ENCODE measurements at places on chromosomes 13 and 19.

- no peak for DNase-seq
Measured at GRCh38 chr19:32232449-32232848, 113.0 kb upstream of the ZNF507 start.

- DNase-seq = no peak
Measured at GRCh38 chr13:51000571-51001260, 91.1 kb downstream of the RNASEH2B start.

DNA sequence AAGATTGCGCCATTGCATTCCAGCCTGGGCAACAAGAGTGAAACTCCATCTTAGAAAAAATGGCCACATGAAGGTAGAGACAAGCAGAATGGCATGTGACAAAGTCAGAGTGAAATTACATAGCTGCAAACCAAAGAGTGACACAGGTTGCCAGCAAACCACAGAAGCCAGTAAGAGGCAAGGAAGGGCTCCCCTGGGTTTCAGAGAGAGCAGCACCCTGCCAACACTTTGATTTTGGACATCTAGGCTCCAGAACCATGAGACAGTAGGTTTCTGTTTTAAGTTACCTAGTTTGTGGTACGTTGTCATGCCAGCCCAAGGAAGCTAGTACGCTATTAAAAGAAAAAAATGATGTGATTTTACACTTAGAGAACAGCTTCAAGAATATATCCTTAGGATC lies 1.9 kb downstream of the NLRP4 start:
- DNase-seq = no peak

GRCh38 chr13:27004866-27005265 lies 166.7 kb downstream of the USP12 start:
- DNase-seq = no peak

GRCh38 chr19:6735181-6735911 lies 2.0 kb downstream of the GPR108 start:
- no peak for DNase-seq

GRCh38 chr13:29597246-29597645 lies 1.8 kb upstream of the SLC7A1 start:
- DNase-seq = no peak

GRCh38 chr13:97653443-97654140 lies 219.6 kb downstream of the RAP2A start:
- no peak for DNase-seq

- DNase-seq = peak; percentile 48
Measured at GRCh38 chr13:33610438-33611120, 207.4 kb upstream of the RFC3 start.

DNA sequence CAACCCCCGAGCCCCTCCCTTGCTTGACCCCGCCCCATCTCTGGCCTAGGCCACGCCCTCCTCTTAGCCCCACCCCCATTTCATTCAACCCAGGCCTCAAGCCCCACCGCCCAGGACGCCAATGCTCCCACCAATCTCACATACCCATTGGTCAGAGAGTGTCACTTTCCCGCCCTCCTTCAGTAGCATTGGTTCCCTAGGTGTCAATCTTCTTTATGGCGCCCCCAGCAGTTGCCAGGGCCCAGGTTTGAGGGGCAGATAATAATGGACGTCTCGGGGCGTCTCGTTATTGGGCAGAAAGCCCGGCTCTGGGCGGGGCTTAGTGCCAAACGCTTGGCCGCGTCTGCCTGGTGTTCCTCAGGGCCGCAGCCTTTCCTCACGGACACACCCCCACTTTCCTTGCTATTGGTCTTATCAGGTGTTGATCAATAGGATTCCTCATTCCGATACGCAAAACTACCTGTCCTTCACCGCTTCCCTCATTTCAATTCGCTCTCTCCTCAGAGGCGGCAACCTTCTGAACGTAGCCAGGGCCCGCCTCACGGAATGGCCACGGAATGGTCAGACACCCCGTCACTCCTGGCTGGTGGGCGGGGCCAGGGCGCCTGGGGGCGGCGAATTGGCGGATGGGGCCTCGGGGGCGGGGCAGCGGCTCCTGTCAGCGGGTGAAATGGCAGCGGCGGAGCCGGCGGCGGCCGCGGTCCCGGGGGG lies at the start of gene EVI5L:
Gene EVI5L, plus strand, starts transcription at position 658 of the 711 bp plus-strand sequence. CDS start 16,325 bp downstream, outside the sequence.
- peak; percentile 100 for DNase-seq

DNA sequence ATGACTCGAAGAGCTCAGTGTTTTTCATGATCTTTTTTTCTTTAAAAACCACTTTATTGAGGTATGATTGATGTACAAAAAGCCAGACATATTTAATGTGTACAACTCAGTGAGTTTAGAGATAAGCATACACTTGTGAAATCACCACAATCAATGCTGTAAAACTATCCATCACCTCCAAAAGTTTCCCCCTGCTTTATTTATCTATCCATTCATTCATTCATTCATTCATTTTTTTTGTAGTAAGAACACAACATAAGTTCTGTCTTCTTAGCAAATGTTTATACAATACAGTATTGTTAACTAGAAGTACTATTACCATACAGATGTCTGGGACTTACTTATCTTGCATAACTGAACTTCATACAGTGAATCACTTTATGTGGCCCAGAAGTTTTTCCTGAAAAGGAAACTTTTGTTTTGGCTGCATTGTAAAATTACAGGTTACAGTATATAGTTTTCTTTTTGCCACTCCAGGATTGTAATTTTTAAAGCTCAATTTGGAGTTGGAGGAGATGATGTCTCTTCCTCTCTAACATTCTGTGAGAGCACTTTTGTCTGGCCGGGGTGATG lies 6.7 kb downstream of the RAP2A start:
- DNase-seq = no peak

DNA sequence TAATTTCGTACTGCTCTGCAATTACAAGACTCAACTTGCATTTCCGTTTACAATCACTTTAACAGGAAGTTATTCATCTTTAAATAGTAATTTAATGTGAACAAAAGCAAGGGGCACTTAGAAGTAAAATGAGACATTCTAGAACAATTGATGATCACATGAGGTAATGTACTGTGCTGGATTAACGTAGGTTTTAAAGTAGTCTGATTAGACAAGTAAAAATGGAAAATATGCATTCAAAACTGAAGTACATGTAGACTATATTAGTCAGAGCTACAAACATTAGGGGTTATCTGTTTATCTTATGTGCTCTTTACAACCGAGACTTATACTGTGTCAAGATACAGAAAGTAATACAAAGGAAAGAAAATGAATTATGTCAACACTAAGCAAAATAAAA lies 1528.0 kb downstream of the SLITRK5 start:
- DNase-seq = no peak

GRCh38 chr13:58946274-58946673 lies 1217.5 kb downstream of the DIAPH3 start:
- DNase-seq = no peak

GRCh38 chr13:73060251-73061160 lies 1.7 kb downstream of the KLF5 start:
- DNase-seq = no peak

DNA sequence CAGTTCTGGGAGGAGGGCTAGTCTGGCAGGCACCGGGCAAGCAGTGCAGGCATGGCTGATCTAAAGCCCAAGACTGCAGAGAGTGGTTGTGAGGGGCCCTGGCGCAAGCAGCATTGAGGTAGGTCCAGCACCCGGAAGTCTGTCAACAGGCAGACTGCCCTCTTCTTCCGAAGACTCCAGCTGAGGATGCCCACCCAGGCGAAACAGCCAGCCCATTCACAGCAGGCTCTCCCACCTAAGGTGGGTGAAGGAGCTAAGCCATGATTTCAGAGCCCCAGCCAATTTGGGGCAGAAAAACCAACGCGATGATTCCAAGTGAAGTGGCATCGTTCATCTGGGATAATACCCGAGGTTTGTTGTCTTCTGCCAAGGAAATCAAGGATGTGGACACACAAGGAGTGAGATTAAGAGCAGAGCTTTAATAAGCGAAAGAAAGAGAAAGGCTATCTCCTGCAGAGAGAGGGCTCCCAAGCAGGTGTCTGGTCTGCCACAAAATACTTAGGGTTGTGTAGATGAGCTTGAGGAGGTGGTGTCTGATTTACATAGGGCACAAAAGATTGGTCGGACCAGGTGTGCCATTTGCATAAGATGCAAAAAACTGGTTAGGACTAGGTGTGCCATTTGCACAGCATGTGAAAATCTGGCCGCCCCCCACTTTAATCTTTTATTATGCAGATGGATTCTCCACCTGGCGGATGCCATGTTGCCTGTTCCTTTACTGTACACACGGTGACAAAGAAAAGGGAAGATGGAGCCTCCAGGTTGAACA lies 22.6 kb downstream of the FAM124A start:
- no peak for DNase-seq

DNA sequence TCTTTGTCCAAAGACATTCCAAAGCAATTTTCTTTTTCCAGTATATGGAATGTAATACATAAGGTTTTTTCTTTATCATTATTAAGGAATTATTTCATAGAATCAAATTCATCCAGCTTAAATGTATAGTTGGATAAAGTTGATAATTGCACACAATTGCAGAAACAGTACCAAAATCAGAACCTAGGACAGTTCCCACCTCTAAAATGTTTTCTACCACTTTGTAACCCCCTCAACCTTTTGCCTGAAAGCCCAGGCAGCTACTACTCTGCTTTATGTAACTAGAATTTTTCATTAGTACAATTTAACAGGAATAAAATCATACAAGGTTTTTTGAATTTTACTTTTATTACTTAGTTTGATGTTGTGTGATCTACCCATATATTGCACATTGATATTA lies 98.0 kb downstream of the PRR20E start:
- no peak for DNase-seq

DNA sequence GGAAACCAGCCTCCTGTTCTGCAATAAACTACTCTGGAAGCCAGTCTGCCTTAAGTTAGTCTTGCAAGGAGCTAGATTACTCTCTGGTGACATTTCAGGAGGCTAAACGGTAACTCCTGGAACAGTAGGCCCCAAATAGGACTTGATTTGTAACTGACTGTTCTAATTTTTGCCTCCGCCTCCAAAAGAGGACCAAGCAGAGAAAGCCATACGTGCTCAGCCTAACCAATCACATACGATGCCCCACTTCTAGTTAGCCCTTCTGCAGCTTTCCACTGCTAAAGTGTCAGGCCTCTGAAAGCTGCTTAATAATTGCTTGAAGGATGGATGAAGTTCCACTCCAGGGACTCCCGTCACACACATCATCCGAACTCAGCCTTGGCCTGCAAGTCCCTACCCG lies 744 bp downstream of the ZNF805 start:
- no peak for DNase-seq

GRCh38 chr13:78035500-78035899 lies 116.9 kb upstream of the EDNRB start:
- no peak for DNase-seq

Measured in stimulated activated CD4-positive, alpha-beta T cell treated with anti-CD3 and anti-CD28 coated beads, Interleukin-4, amount 100 ng/mL, for 4 hours (primary cell).